ENCODE measurements at places on chromosomes 7 and 10.

GRCh38 chr10:19791032-19791431 lies 25.2 kb upstream of the PLXDC2 start:
- DNase-seq, result no peak

DNA sequence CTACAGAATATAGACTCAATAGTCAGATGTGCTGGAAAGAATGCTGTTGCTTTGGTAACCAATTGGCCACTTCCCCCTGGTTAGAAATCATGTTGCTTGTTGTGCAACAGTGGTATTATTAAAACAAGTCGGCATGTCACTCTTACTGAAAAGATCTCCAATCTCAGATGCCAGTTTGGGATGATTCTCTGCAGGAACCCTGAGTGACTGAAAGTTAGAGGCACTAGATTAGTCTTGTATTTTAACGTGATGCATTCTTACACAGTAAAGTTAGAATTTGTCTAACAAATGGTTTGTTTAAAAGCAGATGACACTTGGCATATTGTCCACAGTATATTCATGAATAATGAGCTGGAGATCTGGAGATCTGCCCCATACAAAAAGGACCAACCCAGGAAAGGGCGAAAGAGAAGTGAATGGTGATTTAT lies 287.6 kb downstream of the TWIST1 start:
- DNase-seq, result no peak

- no peak for DNase-seq
Observed at GRCh38 chr10:69214666-69215131, 5.4 kb upstream of the HKDC1 start.

- no peak for DNase-seq
Observed at GRCh38 chr7:16129431-16130110, 291.8 kb downstream of the CRPPA start.

GRCh38 chr10:102796407-102797176 lies 40.6 kb downstream of the CYP17A1 start:
- peak; percentile 42 for DNase-seq

DNA sequence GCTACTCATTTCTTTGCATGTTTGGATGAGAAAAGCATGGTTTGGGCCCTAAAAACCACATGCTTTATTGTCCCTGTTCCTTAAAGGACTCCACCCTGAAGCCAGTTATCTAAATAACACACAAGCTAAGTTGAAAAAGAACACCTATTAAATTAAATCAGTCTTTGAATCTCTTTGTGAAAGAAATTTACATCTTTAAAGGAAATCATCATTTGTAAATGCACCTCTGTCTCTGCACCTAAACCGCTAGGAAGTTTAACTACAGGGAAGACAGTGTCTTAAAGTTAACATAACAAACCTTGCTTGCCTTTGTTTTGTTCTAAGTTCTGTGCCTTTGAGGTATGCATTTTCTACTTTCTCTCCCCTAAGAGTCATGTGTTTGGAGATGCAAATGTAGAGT lies 52.6 kb downstream of the HTR7 start:
- DNase-seq, result no peak

GRCh38 chr10:59757966-59758365 lies 4.7 kb upstream of the MRLN start:
- no peak for DNase-seq

- DNase-seq, result no peak
Observed at GRCh38 chr10:69172241-69172982, 7.6 kb upstream of the SUPV3L1 start.

GRCh38 chr10:127451628-127452027 lies 97.5 kb upstream of the NPS start:
- DNase-seq, result no peak

GRCh38 chr7:136293272-136293671 lies 316.1 kb upstream of the MTPN start:
- DNase-seq, result no peak

GRCh38 chr10:120131183-120131582 lies 238.7 kb downstream of the SEC23IP start:
- no peak for DNase-seq

DNA sequence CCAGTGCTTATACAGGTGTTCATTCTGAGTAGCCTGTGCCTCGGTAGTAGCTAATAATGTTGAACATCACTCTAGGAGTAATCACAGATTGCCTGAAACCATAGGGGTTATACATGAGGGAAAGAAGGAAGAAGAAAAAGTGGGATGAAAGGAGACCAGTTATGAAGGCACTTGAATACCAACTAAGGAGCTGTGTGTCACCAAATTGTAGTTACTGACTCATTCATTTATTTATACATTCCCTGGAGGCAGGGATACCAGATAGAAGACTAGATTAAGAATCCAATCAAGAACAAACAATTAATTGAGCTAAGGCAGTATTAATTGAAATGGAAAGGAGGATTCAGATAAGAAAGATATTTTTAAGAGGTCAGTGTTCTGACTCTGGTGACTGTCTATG lies 129.6 kb upstream of the PRPS1L1 start:
- DNase-seq, result no peak

- no peak for DNase-seq
Observed at GRCh38 chr7:131038153-131038552, 289.5 kb upstream of the MKLN1 start.

- DNase-seq, result no peak
Observed at GRCh38 chr10:87661861-87662785, 2.4 kb downstream of the PAPSS2 start.

DNA sequence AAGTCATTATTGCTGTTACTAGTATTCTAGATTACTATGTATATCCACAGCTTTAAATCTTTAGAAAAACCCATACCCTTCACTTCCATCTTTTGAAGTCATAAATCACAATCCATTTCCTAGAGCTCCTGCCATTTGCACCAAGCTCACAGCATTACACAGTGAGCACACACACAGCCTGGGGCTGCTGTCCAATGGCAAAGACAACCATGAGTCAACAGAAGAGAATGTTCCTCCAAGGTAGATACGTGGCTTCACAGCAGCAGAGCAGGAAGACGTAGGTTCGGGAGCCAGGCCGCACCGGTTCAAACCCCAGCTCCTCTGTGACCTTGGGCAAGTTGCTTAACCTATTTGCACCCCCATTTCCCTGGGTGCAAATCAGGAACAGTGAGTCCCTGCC lies 234.6 kb downstream of the DIP2C start:
- DNase-seq, result no peak

GRCh38 chr7:112238852-112239610 lies 32.5 kb downstream of the ZNF277 start:
- no peak for DNase-seq

DNA sequence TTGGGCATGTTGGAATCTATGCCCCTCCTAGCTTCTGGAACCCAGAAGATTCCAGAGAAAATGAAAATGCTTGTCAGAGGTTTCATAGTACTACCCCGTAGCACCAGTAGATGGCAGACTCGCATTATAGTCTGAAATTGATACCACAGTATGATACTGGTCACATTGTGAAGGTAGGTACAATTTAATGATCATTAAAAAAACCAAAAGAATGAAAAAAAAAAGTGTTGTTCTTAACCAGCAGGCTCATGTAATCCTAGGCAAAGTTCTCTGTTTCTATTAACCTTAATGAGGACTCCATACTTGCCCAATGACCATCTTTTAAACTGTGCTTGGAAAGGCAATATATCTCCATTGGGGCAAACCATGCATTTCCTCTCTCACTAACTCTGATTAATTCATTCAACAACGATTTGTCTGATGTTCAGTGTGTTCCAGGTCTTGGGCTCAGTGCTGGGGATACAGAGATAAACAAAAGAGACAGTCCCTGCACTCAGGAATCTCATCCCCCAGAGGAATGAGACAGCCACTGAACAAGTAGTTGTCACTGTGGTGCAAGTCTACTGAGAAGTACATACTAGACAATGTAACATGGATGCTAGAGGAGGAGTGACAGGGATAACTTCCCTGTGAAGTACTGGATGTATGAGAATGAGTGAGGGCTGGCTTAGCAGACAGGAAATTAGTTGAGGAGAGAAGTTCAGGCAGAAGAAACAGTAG lies 223.5 kb upstream of the PHYHIPL start:
- no peak for DNase-seq

GRCh38 chr10:55146032-55146431 lies 345.0 kb upstream of the PCDH15 start:
- no peak for DNase-seq

DNA sequence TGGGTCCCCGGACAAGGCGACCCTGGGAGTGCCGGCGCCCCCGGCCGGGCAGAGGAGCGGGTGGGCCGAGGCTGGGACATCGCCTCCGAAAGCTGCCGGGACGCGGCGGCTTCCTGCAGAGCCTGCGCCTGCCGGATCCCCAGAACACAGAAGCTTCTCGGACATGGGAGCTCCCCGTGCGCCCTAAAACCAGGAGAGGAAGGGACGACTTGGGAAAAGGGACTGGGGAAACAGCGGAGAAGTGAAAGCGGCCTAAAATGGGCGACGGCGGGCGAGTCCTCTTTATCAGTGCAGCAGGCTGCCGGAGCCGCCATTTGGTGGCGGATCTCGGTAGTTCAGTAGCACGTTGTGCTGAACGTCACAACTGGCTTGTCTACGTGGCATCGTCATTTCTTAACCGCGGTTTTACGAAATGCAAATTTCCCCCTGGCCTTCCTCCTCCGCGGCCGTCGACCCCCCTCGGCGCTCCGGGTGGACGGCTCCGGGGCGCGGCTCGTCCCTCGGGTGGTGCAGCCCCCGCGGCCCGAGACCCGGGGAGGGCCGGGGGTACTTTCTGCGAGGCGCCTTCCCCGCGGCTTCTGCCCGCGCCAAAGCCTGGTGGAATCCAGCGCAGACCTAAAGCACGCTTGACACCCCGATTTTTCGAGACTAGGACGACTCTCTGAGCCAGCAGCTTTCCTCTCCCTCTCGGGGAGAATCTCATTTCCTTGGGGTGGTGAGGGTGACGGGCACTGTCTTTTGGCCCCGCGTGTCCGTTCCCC lies 9.9 kb upstream of the SPAG6 start:
- DNase-seq, result peak; percentile 38

DNA sequence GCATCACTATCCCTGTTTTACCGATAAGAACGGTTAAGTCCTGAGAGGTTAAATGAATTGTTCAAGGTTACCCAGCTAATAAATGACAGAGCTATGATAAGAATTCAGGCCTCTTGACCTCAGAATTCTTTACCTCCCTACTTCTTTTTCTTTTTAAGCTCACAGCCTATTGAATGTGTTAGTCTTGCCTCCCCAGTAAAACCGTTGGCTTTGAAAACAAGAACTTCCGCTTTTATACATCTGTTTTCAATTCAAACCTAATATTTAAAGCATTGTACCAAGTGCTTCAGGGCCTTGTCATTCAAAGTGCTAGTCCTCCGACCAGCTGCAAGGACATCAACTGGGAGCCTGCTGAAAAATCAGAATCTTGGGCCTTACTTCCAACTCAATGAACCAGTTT lies 15.6 kb downstream of the SEC31B start:
- DNase-seq, result no peak

DNA sequence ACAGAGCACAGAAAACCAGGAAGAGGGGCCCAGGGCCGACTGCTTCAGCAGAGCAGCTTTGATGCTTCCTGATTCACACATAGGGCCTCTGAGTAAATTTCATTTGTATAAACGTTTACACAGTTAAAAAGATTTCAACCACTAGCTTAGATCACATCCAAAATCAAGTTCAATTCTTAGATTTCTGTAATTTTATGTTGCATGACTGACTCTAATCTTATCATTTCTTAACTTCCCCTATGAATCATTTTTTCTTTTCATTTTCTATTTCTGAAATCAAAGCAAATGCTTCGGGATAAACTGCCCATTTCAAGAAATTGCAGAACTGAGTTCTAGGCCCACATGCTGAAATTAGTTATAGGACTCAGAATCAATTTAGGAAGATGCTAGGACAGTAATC lies 224.7 kb downstream of the INHBA start:
- DNase-seq, result no peak

DNA sequence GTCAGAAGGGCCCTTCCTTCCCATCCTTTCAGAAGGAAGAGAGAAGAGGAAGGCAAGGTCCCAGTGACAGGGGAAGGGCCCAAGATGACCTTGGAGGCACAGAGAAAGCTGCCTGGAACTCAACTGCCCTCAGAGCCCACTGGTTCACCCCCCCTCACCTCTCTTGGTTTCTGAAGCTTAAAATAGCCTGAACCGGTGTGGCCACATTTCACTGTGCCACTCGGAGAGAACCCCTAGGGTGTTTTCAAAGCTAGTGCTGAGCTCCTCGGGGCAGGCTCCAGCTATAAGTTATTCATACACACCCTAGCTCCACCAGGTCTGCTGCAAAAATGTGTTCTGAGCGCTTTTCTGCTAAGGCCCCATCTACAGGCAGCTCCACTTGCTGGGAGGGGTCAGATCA lies 60.9 kb upstream of the ADRB1 start:
- no peak for DNase-seq

DNA sequence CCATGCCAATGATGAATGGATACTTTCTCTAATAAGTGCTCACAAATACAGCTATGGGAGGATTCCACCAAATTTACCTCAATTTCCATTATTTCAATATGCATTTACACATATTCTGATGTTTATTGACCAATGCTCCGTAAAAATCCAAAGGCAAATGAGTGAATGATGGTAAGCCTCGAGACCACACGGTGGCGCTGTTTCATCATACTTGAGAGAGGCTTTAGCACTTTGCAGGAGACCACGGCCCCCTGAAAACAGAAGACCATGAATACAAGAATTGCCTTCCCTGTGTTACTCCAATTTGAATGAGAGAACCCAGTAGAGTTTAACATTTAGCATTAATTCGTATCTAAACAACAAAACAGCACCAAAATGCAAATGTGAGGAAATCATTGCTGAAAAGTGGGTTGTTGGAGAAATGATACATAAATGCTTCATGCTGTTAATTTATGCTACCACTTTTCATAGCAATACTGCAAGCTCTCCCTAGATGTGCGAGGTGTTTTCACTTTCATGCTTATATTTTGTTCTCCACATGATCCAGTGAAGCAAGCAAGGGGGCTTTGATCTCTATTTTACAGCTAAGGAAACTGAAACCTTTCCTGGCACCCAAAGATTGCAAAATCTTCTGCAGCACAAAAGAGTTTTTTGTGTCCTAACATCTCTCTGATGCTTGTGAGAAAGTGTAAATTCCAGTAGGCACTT lies 35.4 kb downstream of the TRIL start:
- DNase-seq, result peak; percentile 39

GRCh38 chr10:101829561-101830315 lies 11.5 kb upstream of the OGA start:
- no peak for DNase-seq

- DNase-seq, result no peak
Observed at GRCh38 chr10:130215931-130216231, 79.7 kb downstream of the GLRX3 start.

DNA sequence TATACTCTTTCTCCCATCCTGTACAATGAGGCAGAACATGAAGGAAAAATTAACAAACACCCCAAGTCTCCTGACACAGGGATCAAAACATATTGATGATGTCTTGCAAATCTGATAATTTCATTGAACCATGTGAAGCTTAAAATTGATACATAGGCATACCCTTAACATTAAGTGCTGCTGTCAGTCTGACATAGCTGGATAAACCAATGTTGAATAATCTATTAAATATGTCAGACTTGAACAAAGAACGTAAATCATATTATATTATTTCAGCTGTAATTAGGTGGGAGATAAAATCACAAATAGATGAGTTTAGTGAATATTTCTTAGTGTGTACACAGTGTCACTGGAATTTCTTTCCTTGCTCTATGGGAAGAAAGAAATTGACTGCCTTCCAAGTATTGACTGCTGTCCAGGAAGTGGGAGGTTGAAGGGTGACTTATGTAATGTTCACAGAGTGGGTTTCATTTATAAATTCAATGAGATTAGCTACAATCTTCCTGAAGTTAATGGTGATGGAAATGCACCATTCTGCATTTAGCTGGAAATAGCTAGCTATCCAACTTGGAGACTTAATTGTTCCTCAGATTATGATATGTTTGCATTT lies 170.8 kb downstream of the AUTS2 start:
- no peak for DNase-seq

Data from stimulated activated CD8-positive, alpha-beta memory T cell treated with anti-CD3 and anti-CD28 coated beads, Interleukin-4, amount 100 ng/mL, for 24 hours (primary cell).